ENCODE measurements at places on chromosomes 7 and 10.

- DNase-seq: no peak
Measured at GRCh38 chr10:103703941-103704919, 151.1 kb downstream of the SH3PXD2A start.

DNA sequence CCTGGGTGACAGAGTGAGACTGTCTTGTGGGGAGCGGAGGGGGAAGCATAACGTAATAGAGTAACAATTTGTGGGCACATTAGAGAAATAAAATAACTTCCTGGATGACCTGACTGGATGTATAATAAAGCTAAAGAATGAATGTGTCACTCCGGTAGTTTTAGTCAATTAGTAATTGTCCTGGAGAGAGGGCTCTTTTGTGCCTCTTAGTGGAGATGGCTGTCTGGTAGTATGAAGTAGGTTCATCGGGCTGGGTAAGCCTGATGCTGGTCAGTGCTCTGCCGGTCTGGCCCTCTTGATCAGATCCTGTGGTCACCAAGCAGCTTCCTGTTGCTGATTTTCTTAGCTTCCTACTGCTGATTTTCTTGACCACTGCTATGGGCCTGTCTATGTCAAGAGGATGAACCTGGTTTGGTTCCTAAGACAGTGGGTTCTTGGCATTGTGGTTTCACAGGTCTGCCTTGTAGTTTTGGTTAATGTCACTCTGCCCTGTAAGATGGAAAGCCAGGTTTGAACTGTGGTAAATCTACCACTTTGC, 34.1 kb downstream of the ZRANB1 start:
- no peak for DNase-seq

GRCh38 chr7:150784120-150784736, 15.9 kb downstream of the TMEM176B start:
- DNase-seq: no peak

DNA sequence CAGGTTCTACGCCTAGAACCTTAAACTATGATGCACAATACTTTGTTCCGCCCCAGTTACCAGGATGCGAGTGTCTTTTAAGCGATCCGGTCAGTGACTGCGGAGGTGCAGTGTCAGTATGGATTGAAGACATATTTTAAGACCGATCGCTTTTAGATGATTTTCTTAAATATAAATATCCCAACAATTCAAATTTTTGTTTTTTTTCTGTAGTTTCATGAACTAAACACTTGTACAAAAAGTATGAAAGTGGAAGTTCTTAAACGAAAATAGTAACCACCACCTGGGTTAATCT, 835 bp downstream of the COMMD3 start:
- no peak for DNase-seq

- no peak for DNase-seq
Measured at GRCh38 chr7:114941692-114942091, 19.8 kb downstream of the MDFIC start.

All from K562 (cell line).